Adrenal gland (tissue), 19 donors: ENCODE measurements at places on chromosomes 7 and 10.

DNA sequence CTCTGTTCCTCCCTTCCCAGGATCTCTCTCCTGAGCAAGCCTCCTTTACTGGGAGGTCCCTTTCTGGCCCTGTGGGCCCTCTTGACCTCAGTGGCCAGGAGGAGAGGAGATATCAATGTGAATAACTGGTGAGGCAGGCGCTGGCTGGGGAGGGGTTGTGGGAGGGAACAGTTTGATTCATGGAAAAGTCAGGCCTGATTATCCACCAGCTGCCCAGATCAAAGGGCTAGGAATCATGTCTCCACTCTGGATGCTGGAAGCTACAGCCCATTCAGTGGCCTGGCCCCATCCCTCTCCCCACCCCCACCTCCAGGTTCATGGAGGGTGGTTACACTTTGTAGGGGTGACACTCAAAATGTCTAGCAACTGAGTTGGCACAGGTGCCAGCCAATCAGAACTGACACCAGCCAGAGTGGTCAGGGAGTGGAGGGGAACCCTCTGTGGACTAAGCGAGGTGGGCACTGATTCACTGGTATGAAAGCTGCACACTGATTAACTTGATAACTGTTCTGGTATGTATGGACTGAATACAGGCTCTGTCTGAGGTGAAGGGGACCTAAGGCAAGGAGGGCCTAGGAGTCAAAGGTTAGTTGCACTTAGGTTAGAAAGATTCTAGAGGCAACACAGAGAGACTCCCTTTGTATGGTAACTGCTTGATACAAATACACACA lies 4.8 kb downstream of the PRRT4 start:
- H3K27me3 ChIP-seq = peaks cover 5% of the 10 kb centered on the region
- H3K36me3 ChIP-seq = no peaks in the 10 kb centered on the region
- no peak for DNase-seq
- H3K4me1 ChIP-seq = peaks cover 7% of the 10 kb centered on the region
- H3K4me3 ChIP-seq = no peak overlapping the region

GRCh38 chr10:36114141-36114540 lies 472.0 kb upstream of the FZD8 start:
- no peaks in the 10 kb centered on the region for H3K4me1 ChIP-seq
- H3K4me3 ChIP-seq = no peak overlapping the region
- no peak overlapping the region for H3K27ac ChIP-seq
- H3K27me3 ChIP-seq = no peaks in the 10 kb centered on the region

DNA sequence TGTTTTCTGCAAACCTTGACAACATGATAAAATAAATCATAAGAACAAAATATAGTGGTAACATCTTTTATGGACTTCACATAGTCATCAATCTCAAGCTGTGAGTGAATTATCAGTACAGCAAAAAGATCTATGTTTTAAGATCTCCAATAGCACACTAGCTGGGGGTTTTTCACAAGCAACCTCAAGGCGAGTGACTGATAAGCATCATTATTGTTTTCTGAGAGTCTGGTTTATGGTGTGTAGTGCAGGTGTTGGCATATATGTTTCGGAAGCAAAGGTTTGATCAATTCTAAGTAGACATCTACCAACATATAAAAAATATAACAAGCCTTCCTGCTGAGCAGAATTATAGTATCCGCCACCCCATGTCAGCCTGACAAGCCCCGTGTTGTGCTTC lies 403.8 kb upstream of the MGMT start:
- H3K36me3 ChIP-seq = no peaks in the 10 kb centered on the region
- DNase-seq = no peak
- no peak overlapping the region for H3K27ac ChIP-seq
- H3K4me1 ChIP-seq = no peaks in the 10 kb centered on the region
- no peaks in the 10 kb centered on the region for H3K27me3 ChIP-seq
- H3K4me3 ChIP-seq = no peak overlapping the region

DNA sequence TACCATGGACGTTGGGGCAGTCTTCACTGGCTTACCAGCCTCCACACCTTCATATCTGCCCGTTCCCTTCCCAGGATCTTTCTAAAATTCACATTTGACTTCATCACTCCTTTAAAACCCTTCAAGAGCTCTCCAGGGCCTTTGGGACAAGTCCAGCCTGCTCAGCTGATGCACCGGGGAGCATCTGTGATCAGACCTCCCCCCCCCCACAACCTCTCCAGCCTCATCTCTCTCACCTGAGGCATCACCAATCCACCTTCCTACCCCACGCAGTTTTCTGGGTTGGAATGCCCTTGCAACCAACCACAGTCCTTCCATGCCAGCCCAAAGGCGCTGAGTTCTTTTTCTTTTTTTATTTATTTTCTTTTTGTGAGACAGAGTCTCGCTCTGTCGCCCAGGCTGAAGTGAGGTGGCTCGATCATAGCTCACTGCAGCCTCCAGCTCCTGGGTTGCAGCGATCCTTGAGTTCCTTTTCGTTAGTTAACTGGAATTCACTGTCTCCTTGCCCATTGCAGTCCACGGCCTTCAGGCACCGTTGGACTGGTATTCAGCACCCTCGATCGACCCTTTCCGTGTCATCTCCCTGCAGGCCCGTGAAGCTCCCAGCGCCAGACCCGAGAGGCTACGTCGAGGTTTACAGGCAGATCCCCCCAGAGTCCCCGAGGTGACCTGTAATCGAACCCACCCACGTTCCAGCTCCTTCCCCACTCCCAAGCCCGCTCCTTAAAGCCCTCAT lies 654 bp downstream of the ALKBH4 start:
- no peak for DNase-seq
- H3K4me3 ChIP-seq = peak overlapping the region; percentile 78
